GM18507 (cell line): ENCODE measurements at places on chromosomes 12 and 14.

GRCh38 chr12:6863586-6864321, 3.6 kb upstream of the TPI1 start:
- DNase-seq: no peak

DNA sequence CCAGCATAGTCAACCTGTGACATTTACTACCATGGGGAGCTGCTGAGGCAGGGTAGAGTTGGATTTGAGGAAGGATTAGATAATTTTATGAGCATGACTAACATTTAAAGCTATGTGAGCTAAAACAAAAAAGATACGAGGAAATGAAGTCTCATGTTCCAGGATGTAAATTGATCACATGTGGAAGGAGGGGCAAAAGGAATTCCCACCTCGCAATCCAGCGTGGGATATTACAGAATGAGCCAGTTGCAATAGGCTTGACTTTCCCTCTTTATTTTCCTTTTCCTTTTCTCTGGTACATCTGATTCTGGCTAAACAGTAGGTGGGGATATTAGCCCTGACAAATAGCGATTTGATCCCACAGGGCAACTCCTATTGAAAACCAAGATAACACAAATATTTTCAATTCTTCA, 214.9 kb upstream of the HMGA2 start:
- no peak for DNase-seq

DNA sequence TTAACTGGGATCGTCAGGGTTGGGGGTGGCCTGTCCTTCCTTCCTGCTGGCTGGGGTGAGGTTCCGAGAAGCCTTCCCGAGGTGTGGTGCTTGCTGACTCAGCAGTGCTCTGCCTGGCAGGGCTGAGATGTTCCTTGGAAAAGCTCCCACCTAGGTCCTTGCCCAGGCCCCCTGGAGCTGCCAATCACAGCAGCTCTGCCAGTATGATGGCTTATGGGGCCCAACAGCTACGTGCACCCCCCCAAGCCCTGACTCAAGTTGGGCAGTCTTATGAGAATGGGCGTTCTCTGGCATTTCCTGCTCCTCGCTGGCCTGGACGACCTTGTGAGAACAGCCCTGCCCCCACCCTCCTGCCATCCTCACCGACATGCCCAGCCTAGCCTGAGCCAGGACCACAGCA, 292.2 kb upstream of the CRY1 start:
- no peak for DNase-seq

DNA sequence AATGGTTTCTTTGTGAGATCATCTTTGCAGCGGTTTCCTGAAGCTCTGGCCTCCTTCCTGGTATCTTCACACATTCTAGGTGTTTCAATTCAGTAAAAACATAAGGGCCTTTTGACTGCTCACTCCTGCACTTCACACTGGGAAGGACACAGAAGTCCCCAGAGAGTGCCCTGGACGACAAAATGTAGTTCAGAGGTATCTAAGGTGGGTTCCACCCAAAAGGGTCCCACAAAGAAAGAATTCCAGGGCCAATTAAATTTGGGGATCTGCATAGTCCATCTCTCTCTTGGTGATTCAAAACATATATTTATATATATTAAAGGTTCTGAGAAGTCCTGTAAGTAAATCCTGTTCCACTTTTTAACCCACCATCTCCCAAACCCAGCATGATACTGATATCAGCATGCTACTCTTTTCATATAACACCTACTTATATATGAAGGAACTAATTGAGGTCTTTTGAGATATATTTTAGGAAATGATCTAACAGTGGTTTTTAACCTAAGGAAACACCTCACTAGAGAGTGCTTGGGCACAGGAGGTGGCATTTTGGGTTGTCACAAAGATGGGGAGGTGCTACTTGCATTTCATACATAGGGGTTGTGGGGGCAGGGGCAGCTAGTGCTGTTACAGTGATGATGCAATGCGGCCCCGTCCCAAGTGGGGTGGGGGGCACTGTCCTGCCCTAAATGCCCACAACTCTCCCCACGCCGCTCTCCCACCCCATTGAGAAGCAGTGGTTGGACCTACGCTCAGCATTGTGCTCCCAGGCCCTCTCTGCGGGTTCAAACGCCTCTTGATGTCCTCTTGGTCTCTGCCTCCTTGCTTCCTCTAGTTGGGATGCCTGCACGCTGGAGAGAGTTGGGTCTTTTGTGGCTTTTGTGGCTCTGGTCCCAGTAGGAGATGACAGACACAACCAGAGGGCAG, 109.4 kb downstream of the ARF6 start:
- no peak for DNase-seq

DNA sequence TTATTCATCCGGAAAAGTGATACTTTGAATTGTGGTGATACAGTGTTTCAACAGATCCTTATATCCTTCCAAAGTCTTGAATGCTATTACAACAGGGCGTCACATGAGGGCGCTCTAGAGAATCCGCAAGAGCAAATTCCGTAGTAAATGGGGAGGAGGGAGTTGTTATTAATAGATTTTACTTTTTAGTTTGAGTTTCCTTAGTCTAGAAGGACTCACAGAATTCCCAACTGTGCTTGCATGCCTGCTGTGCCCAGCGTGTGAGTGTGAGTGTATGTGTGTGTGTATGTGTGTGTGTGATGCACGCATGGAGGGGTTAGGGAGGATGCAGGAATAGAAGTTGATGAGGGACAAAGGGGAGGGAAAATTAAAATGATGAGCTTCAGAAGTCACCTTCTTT, 375.3 kb downstream of the C12orf75 start:
- no peak for DNase-seq

DNA sequence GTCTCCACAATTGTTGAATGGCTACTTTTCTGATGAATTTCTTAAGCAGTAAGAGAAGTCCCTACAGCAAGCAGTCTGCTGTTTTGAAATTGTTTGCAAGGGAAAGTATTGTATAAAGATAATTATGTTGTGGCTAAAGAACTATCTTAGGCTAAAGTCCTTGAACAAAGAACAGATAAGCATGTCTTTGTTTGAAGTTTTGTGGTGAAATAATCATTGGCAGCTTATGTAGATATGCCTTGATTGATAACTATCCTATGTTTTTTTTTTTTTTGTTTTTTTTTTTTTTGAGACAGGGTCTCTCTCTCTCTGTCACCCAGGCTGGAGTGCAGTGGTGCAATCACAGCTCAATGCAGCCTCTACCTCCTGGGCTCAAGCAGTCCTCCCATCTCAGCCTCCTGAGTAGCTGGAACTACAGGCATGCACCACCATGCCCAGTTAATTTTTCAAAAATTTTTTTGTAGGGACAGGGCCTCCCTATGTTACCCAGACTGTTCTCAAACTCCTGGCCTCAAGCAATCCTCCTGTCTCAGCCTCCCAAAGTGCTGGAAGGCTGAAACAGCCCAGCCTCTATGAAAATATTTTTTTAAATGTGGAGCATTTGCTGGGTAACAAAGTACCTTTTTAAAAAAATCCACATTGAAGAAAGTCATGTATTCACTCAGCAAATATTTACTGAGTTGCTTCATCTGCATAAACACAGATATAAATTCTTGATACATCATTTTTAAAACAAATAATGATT, 80.8 kb downstream of the LLPH start:
- no peak for DNase-seq

GRCh38 chr12:91687052-91688017, 458.3 kb downstream of the BTG1 start:
- no peak for DNase-seq

DNA sequence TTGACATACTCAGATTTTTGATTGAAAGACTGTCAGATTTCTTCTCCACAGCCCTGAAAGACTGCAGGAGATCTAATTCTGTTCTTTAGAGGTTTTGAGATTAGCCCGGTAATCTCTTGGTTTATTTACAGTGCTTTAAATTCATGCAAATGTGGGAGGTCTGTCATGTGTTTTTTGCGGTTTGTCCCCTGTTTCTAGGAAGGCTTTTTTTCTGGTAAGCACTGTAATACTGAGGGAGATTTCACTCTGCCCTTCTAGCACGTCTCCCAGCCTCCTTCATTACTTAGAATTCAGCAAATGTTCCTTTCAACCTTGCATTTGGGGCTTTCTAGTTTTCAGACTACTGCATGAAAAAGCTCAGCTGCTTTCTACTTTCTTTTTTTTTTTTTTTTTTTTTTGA, 31.1 kb downstream of the GPHN start:
- DNase-seq: no peak

GRCh38 chr12:1204581-1205121, 213.6 kb downstream of the ERC1 start:
- DNase-seq: no peak

GRCh38 chr14:80213602-80214001, 2.3 kb upstream of the DIO2 start:
- DNase-seq: no peak

DNA sequence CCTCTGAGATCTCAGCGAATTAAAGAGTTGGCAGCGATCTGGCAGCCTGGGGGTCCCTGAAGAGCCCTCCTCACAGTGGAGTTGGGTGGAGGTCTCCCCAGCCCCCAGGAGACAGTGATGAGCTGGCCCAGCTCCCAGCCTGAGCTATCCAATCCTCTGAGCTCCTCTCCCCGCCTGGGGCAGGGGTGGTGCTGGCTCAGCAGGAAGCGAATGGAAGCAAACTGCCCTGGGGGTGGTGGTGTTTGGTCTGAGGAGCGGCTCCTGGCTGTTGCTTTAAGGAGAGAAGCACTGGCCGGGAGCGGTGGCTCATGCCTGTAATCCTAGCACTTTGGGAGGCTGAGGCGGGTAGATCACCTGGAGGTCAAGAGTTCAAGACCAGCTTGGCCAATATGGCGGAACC, 19.5 kb upstream of the MEG3 start:
- no peak for DNase-seq

- no peak for DNase-seq
These were observed 37.2 kb downstream of the BTBD7 start for GRCh38 chr14:93295541-93296220.

DNA sequence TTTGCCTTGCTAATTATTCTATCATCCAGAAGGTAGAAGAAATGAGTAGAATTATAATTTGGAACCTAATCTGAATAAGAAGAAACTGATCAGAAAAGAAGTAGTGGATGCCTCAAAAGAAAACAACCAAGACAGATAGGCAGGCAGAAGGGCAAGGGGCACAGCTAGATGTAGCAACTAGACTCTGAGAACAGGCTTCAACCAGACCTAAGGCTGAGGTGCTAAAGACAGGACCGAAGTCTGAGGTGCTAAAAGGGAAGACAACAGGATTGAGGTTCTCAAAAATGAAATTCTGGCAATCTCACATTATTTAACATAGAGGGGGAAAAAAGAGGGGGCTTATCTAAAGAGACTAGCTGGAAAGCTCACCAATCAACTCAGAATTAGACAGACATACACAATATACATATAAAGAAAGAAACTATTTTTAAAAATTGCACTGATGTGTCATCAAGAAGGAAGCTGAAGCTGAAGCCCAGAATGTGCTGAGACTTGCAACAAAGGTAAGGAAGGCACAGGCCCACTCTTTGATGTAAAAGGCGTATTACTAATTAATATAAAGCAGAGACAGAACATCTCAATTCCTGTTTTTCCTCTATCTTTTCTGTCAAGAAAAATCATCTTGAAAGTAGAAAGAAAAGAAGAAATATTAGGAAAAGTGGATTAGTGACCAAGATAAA, 43.8 kb upstream of the CSRNP2 start:
- no peak for DNase-seq

GRCh38 chr12:124762791-124763593, 100.7 kb downstream of the SCARB1 start:
- no peak for DNase-seq

DNA sequence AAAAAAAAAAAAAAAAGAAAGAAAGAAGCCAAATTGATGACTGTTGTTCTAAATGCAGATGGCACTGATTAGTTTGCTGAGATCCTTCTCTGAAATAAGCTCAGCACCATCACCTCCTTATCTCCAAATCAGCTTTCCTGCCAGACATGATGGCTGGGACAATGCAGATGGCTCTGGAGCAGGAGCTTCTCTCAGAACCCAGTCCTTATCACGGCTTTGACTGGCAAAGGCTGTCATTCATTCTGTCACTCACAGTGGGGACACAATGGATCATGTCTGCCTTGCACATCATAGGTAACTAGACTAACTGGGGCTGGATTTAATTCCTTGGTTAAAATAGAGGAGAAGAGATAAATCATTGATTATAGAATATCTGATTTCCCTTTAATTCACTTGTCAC, 146.3 kb downstream of the PDZRN4 start:
- no peak for DNase-seq

DNA sequence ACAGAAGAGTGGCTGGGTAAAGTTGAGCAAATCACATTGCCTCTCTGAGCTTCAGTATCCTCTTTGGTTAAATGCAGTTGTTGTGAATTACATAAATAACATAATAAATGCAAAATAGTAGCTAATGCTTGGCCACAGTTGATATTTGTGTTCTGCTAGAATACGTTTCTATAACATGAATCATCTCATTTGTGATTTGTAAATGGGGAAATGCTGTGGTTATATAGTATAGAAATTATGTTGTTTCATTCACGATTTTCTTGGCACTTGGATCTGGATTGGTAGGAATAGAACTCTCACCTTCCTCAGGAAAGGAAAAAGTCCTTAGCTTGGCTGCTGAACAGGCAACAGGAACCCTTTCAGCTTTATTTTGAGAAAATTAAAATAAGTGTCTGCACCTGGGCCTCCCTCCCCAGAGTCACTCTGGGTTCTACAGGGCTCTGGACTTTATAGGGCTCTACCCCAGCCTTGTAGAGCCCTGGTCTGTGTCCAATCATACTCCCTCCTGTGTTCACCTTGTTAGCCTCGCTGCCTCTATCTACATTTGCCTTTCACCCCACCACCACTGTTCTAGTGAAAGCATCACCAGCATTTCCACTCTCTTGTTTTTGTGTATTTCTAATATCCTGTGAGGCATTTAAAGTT, 107.7 kb upstream of the BCAT1 start:
- DNase-seq: no peak

DNA sequence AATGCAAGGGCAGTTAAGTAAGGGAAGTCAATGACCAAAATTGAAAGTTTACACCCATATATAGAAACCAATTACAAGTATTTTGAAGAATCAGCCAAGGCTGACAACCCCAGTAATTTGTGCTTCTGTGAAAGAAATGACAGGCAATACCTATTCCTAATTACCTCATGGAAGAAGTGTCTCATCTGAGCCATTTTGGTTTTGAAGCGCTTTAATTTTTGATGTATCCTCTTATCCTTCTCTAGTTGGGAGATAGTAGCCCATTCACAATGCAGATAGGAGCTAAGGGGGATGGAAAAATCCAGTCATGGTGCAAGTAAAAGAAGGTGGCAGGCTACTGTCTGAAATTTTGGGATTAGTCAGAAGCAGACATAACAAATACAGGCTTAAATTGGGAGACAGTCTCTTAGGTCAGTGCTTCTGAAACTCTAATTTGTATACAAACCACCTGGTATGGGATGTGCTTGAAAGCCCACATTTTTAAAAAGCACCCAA, 30.4 kb upstream of the SUPT16H start:
- no peak for DNase-seq

- no peak for DNase-seq
These were observed 36.0 kb downstream of the ATF1 start for GRCh38 chr12:50799908-50800307.
